ENCODE measurements at places on chromosomes 16 and 17.

DNA sequence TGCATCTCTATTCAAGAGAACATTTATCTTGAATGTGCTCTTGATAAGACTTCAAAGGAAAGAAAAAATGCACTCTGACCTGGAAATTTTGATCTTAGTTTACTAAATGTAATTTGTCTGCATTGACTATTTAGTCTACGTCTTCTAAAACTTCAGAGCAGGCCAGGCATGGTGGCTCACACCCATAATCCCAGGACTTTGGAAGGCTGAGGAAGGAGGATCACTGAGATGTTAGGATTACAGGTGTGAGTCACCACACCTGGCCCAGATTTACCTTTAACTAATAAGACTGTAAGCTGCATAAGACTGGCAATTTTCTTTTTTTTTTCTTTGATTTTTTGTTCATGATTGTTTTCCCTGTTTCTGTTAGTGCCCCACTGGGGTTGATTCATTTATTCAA, 18.8 kb upstream of the CIITA start:
- H3K4me3 ChIP-seq = no peak overlapping the region
- DNase-seq = no peak
- no peaks in the 10 kb centered on the region for H3K36me3 ChIP-seq
- no peak overlapping the region for H3K27ac ChIP-seq
- H3K4me1 ChIP-seq = no peaks in the 10 kb centered on the region

- no peaks in the 10 kb centered on the region for H3K4me1 ChIP-seq
- no peaks in the 10 kb centered on the region for H3K36me3 ChIP-seq
- H3K27me3 ChIP-seq = no peaks in the 10 kb centered on the region
- no peak overlapping the region for H3K27ac ChIP-seq
Observed at GRCh38 chr17:10738521-10739258, 8.9 kb upstream of the TMEM220 start.

DNA sequence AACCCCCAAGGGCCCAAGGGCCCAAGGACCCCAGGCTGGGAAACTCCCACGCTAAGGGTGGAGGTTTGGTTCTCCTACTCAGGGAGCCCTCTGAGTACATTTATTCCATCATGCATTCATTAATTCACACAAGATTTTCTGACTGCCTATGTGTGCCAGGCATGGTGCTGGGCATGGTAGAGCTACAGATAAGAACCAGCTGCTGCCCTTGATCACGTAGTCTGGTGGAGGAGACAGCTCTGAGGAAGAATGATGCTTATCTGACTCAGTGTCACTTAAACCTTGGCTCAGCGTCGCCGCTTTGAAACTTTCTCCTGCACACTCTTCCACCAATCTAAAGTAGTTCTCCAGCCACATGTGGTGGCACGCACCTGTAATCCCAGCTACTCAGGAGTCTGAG, 3.6 kb upstream of the ARL4D start:
- no peak for DNase-seq
- no peaks in the 10 kb centered on the region for H3K36me3 ChIP-seq
- no peak overlapping the region for H3K4me3 ChIP-seq
- H3K27ac ChIP-seq = no peak overlapping the region

- no peak for DNase-seq
- no peak overlapping the region for H3K4me3 ChIP-seq
- H3K27ac ChIP-seq = no peak overlapping the region
Observed at GRCh38 chr16:23898682-23899430, 63.1 kb downstream of the PRKCB start.

GRCh38 chr16:56493126-56493525, 26.7 kb downstream of the BBS2 start:
- no peaks in the 10 kb centered on the region for H3K27me3 ChIP-seq
- DNase-seq = no peak
- no peaks in the 10 kb centered on the region for H3K4me1 ChIP-seq
- no peak overlapping the region for H3K27ac ChIP-seq
- H3K36me3 ChIP-seq = peaks cover 15% of the 10 kb centered on the region

DNA sequence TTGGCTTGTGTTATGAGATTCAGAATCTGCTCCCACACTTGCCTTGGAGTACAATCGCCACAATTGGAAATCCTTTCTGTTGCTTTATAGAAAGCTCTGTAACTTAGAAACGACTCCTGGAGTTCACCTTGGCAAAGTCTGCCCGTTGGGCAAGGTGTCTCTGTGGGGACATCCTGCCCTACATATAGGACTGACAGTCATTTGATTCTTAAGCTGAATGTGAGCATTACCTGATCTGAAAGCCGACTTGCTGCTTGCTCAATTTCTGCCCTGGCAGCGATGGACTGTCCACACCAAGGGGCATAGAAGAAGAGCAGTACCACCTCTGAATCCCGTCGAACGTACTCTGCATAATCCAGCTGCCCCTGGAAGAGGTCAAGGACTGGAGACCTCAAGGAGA, 6.9 kb downstream of the TXNDC11 start:
- peaks cover 51% of the 10 kb centered on the region for H3K36me3 ChIP-seq
- no peak overlapping the region for H3K27ac ChIP-seq
- H3K27me3 ChIP-seq = no peaks in the 10 kb centered on the region
- H3K4me3 ChIP-seq = no peak overlapping the region
- DNase-seq = no peak
- peaks cover 48% of the 10 kb centered on the region for H3K4me1 ChIP-seq

DNA sequence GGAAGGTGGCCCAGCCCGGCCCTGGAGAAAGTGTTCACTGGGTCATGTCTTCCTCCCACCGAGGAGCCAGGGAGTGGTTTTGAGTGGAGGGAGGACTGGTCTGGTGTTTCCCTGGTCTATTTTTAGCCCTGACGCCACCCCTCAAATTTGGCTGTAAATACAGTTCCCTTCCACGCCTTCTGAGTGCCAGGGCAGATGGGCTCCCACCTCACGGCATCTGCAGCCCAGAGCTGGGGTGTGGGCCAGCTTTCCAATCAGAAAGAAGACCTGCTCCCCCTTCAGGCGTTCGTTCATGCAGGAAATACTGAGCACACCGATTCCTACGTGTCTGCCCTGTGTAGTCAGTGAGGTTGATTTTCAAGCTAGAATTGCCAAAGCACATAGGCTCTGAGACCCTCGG, 53.7 kb downstream of the SNX20 start:
- H3K36me3 ChIP-seq = no peaks in the 10 kb centered on the region
- H3K27me3 ChIP-seq = no peaks in the 10 kb centered on the region
- DNase-seq = peak; percentile 32
- no peak overlapping the region for H3K4me3 ChIP-seq
- peaks cover 25% of the 10 kb centered on the region for H3K4me1 ChIP-seq

DNA sequence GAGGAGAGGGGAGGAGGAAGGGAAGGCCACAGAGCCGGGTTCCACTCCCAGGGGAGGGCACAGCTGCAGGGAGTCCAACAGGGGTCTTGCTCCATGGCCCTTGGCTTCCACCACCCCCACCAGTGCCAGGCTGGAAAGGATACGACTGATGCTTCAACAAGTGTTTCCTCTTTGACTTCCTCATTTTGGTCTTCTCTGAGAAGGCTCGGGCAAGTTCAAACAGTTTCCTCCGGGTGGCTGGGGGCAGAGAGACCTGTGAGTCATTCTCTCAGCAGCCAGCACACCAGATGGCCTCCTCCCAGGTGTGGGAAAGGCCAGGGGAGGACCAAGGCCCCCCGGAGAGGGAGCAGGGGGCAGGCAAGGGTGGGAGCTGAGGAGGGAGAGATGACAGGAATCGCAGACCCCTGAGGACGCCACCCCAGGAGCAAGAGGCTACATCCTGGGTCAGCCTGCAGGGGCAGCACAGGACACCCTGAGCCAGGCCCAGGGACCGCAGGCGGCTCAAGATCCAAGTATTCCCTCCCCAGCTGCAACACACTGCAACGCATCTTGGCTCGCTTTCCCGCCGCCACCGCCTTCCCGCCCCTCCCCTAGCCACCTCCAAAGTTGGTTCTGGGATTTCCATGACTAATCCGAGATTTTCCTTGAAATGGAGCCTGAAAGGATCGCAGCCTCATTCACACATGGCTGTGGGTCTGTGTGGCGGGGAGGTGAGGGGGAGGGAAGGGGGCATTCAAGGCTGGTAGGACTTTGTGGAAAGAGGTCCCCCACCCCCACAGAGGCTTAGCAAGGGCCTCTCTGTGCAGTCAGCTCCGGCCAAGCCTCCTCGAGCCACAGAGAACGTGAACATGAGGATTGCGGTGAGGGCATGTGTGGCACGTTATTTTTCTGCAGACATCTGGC, 18.4 kb upstream of the MRPS23 start:
- DNase-seq = no peak
- no peaks in the 10 kb centered on the region for H3K36me3 ChIP-seq
- no peak overlapping the region for H3K4me3 ChIP-seq
- H3K27me3 ChIP-seq = no peaks in the 10 kb centered on the region

DNA sequence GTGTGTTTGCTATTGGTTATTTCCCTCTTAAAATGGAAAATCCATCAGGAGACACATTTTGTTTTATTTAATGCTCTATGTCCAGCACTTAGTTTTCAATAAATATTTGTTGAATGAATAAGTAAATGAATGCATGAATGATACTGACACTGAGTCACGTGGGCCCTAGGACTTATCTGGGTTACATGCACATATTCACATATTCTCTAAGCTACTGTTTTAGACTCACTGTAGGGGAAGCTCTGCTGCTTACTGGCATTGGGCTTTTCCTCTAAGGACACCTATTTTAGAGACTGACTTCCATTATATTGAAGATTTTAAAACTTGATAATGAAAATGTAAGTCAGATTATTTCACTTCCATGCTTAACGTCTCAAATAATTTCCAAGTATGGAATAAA, 327.2 kb downstream of the UTP18 start:
- H3K4me3 ChIP-seq = no peak overlapping the region
- H3K27me3 ChIP-seq = no peaks in the 10 kb centered on the region
- H3K4me1 ChIP-seq = no peaks in the 10 kb centered on the region
- DNase-seq = no peak
- no peaks in the 10 kb centered on the region for H3K36me3 ChIP-seq

DNA sequence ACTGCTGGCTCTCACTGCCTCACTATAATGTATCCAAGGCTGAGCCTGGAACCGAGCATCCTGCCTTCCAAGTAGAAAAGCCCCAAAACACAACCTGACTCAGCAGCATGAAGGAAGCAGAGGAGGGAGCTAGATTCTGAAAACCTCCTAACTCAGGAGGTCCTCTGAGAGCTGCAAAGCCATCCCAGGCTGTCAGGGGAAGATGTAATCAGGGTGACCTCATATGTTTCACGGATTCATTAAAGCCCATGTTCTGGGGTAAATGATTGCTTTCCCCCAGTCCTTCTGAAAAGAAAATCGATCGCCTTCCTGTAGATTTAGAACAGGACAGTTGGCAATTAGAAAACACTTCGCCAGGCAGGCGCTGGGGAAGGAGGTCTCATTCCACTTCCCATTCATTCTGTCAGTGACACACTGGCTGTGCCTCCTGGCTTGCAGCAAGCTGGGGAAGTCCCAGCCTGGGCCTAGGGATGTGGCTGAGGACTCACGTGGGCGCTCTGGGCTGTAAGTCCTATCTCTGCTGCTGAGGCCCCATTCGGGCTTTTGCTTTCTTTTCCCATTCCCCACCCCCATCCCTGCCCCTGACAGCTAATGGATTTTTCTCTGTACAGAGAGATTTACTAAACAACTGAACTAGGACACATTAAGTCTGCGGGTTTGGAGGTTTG, 75.7 kb upstream of the TMEM132E start:
- peaks cover 5% of the 10 kb centered on the region for H3K27me3 ChIP-seq
- no peak for DNase-seq
- H3K27ac ChIP-seq = no peak overlapping the region
- no peak overlapping the region for H3K4me3 ChIP-seq
- no peaks in the 10 kb centered on the region for H3K36me3 ChIP-seq
- no peaks in the 10 kb centered on the region for H3K4me1 ChIP-seq

DNA sequence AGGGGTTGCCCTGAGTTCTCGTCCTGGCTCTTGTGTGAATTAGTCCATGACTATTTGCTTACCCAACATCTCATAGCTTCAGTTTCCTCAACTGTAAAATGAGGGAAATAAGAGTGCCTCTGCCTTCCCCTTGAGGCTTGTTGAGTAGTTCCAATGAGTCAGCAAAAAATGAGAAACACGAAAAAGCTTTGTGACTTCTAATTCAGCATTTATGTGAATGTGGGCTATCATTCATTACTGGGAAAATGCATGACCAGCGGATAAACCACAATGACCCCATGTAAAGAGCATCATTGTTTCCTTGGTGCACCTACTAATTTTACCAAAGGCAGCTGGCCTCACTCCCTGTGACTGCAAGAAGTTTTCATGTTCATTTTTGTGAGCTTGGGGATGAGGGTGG, 374.6 kb upstream of the HSBP1 start:
- no peaks in the 10 kb centered on the region for H3K36me3 ChIP-seq
- DNase-seq = no peak
- no peaks in the 10 kb centered on the region for H3K27me3 ChIP-seq
- H3K27ac ChIP-seq = no peak overlapping the region
- H3K4me3 ChIP-seq = no peak overlapping the region
- no peaks in the 10 kb centered on the region for H3K4me1 ChIP-seq

GRCh38 chr16:68146585-68146984, 61.4 kb downstream of the NFATC3 start:
- DNase-seq = peak; percentile 1
- no peaks in the 10 kb centered on the region for H3K27me3 ChIP-seq
- H3K27ac ChIP-seq = no peak overlapping the region
- H3K4me3 ChIP-seq = no peak overlapping the region
- peaks cover 36% of the 10 kb centered on the region for H3K4me1 ChIP-seq

DNA sequence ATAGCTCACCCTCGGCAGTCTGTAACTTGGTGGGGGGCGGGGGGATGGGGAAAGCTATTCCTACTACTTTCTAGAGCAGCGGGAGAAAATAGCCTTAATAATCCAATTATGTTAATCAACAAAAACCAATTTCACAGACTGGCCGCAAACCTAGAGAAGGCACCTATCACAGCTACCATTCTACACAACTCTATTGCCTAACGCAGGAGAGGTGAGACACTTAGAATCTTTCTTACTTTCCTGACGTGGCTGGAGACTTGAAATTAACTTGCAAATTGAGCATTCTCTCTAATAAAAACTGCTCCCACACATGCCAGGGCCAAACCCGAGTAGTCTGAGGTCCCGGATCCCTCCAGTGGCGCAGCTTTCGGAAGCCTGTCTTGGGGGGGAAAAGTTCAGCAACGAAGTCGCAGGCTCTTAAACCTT, 794 bp downstream of the SMG6 start:
- peaks cover 26% of the 10 kb centered on the region for H3K4me1 ChIP-seq
- no peaks in the 10 kb centered on the region for H3K27me3 ChIP-seq
- no peak for DNase-seq
- H3K27ac ChIP-seq = peak overlapping the region; percentile 88

DNA sequence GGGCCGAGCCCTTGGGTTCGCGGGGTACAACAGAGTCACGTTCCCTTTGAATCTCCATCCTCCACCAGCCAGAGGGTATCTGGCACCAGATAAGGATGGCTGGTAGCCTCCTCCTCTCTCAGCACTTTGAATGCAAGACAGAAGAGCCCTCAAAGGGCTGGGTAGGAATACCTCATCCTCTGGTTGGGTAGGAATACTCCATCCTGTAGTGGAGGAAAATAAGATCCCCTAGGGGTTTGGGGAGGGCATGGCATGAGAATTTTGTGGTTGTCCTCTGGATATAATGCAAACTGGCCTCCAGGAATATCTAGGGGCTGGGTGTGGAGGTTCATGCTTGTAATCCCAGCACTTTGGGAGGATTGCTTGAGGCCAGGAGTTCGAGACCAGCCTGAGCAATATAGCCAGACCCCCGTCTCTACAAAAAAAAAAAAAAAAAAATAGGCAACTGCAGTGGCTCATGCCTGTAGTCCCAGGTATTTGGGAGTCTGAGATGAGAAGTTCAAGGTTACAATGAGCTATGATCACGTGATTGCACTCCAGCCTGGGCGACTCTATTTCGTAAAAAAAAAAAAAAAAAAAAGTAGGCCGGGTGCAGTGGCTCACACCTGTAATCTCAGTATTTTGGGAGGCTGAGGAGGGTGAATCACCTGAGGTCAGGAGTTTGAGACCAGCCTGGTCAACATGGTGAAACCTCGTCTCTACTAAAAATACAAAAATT, 2.7 kb downstream of the IGFBP4 start:
- peak overlapping the region; percentile 1 for H3K4me3 ChIP-seq
- peaks cover 54% of the 10 kb centered on the region for H3K4me1 ChIP-seq
- DNase-seq = no peak
- no peaks in the 10 kb centered on the region for H3K36me3 ChIP-seq
- H3K27ac ChIP-seq = no peak overlapping the region

Data from CD4-positive, alpha-beta memory T cell (primary cell).